ENCODE measurements at places on chromosomes 5 and 9. TPM values are rescaled to one million over a fixed set of nuclear protein-coding genes. Genes with fewer than 3 reads are reported as not detected.
A peak's percentile ranks its signal among the peaks of the same experiment; 100 is the strongest.

GRCh38 chr5:125778791-125779190 is 644.4 kb upstream of the GRAMD2B start:
- no peaks in the 10 kb centered on the region for H3K4me1 ChIP-seq
- H3K27me3 ChIP-seq = no peaks in the 10 kb centered on the region
- H3K4me3 ChIP-seq = no peak overlapping the region
- H3K36me3 ChIP-seq = no peaks in the 10 kb centered on the region

GRCh38 chr9:110531776-110532175 is 47.8 kb downstream of the SVEP1 start:
- no peaks in the 10 kb centered on the region for H3K36me3 ChIP-seq
- H3K27ac ChIP-seq = no peak overlapping the region
- H3K4me3 ChIP-seq = no peak overlapping the region
- DNase-seq = no peak
- no peaks in the 10 kb centered on the region for H3K4me1 ChIP-seq
- no peaks in the 10 kb centered on the region for H3K27me3 ChIP-seq

- H3K27me3 ChIP-seq = no peaks in the 10 kb centered on the region
- DNase-seq = no peak
- H3K4me1 ChIP-seq = no peaks in the 10 kb centered on the region
- no peak overlapping the region for H3K27ac ChIP-seq
- no peak overlapping the region for H3K4me3 ChIP-seq
Observed at GRCh38 chr9:13020146-13021040, 245.6 kb downstream of the LURAP1L start.

DNA sequence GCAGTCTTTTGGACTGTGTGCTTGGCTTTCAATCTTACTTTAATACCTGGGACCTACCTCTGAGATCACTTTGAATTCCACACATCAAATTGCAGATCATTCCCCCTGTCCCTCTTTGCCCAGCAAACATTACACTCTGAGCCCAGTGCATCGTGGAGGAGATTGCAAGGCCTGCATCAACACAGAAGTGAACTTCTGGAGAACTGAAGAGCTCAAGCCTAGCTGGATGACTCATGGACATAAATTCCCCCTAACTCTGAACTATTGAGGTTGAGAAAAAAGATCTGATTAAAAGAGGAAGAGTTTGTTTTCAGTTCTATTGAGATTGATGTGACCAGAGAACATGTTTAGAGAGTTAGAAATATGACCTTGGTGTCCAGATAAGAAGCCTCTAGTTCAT is 316.0 kb upstream of the DMAC1 start:
- no peak overlapping the region for H3K27ac ChIP-seq
- H3K36me3 ChIP-seq = no peaks in the 10 kb centered on the region
- H3K4me3 ChIP-seq = no peak overlapping the region
- no peaks in the 10 kb centered on the region for H3K4me1 ChIP-seq

DNA sequence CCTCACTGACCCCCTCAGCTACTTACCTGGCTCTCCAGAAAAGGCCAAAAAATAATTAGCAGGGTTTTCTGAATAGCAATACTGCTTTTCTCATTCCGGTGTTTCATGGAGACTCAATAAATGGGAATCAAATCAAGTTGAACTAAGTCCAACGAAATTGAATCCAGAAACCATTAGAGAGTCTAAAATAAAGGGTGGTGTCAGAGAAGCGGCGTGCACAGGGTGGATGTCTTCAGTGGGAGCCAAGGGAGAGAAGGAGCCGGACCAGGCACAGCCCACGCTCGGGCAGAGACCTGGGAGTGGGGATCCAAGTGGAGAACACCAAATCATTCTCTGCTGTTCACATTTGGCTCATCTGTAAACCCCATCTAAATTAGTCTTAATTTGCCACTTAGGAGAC is 40.2 kb upstream of the WWC1 start:
- peaks cover 12% of the 10 kb centered on the region for H3K4me1 ChIP-seq
- H3K27ac ChIP-seq = no peak overlapping the region
- H3K4me3 ChIP-seq = no peak overlapping the region
- DNase-seq = no peak
- H3K27me3 ChIP-seq = no peaks in the 10 kb centered on the region

- peaks cover 50% of the 10 kb centered on the region for H3K27me3 ChIP-seq
- H3K4me3 ChIP-seq = peak overlapping the region; percentile 4
- H3K36me3 ChIP-seq = no peaks in the 10 kb centered on the region
- DNase-seq = no peak
- H3K27ac ChIP-seq = no peak overlapping the region
Observed at GRCh38 chr5:80569086-80569960, 757 bp downstream of the ANKRD34B start.

- no peak overlapping the region for H3K27ac ChIP-seq
- H3K4me1 ChIP-seq = no peaks in the 10 kb centered on the region
- no peaks in the 10 kb centered on the region for H3K36me3 ChIP-seq
- DNase-seq = peak; percentile 74
- no peaks in the 10 kb centered on the region for H3K27me3 ChIP-seq
- no peak overlapping the region for H3K4me3 ChIP-seq
Observed at GRCh38 chr9:7117676-7118561, 360.1 kb downstream of the KDM4C start.

DNA sequence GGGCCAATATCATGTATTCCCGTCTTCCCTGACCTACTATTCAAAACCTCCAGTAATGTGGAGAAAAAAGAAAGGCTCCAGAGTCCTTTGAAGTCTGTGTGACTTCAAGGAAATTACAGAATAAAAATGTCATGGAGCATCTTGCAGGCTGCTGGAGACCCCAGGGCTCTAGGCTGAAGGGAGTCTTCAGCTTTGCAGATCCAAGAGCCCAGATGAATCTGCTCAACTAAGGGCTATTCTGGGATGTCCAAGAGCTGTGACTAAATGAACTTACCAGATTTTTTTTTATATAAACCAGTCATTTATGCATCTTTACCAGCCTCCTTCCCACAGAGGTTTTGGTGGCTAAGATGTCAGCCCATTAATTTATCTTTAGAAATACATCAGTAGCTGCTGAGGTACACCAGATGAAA is 167.3 kb downstream of the MUSK start:
- DNase-seq = no peak
- no peaks in the 10 kb centered on the region for H3K4me1 ChIP-seq
- no peak overlapping the region for H3K27ac ChIP-seq
- H3K27me3 ChIP-seq = no peaks in the 10 kb centered on the region

DNA sequence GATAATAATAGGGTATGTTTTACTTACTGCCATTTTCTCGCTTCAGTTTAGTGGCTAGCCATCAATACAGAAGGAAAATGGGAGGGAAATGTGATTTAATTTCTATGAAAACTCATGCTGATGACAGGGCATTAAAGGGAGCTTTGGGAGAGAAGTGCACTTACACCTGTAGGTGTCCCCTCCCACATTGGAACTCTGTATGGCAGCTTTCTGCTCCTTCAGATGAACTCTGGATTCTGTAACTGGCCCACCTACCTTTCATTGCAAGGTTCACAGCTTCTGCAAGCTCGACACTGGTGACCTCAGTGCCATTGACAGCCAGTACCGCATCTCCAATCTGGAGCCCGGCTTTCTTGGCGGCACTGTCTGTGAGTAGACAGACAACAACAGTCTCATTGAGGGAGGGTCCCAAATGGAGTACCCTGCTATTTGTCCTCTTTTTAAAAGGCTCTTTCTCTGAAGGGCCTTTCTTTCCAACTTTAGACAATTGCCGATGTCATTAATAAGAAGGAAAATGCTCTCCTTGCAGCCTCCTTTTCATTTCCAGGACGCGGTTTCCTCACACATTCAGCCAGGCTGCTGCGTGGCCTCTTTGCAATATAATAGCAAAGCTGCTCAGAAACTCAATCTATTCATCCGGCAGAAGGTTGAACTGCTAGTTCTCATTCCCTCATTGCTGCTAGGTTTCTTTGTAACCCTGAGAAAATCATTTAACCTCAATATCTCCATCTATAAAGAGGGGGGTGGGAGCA is 63.6 kb downstream of the NUDT12 start:
- H3K4me3 ChIP-seq = no peak overlapping the region
- H3K36me3 ChIP-seq = no peaks in the 10 kb centered on the region
- peak; percentile 43 for DNase-seq

- no peak overlapping the region for H3K27ac ChIP-seq
- no peak for DNase-seq
- H3K36me3 ChIP-seq = peaks cover 3% of the 10 kb centered on the region
- H3K27me3 ChIP-seq = no peaks in the 10 kb centered on the region
- H3K4me1 ChIP-seq = no peaks in the 10 kb centered on the region
Observed at GRCh38 chr5:78447775-78448424, 87.5 kb downstream of the SCAMP1 start.

DNA sequence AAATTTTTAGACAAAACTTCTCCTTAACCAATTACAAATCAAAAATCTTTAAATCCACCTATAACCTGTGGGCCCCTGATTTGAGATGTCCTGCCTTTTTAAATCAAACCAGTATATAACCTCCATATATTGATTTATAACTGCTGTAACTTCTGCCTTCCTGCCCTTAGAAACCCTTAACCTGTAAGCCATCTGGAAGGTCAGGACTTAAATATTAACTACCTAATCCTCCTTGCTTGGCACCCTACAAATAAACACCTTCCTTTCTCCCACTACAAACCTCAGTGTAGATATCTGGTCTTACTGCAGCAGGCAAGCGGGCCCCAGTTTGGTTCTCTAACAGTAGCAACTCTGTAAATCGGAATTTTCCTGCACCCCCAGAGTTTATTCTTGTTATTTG is 83.9 kb downstream of the MTREX start:
- no peak overlapping the region for H3K4me3 ChIP-seq
- no peak for DNase-seq
- no peak overlapping the region for H3K27ac ChIP-seq
- peaks cover 12% of the 10 kb centered on the region for H3K36me3 ChIP-seq

DNA sequence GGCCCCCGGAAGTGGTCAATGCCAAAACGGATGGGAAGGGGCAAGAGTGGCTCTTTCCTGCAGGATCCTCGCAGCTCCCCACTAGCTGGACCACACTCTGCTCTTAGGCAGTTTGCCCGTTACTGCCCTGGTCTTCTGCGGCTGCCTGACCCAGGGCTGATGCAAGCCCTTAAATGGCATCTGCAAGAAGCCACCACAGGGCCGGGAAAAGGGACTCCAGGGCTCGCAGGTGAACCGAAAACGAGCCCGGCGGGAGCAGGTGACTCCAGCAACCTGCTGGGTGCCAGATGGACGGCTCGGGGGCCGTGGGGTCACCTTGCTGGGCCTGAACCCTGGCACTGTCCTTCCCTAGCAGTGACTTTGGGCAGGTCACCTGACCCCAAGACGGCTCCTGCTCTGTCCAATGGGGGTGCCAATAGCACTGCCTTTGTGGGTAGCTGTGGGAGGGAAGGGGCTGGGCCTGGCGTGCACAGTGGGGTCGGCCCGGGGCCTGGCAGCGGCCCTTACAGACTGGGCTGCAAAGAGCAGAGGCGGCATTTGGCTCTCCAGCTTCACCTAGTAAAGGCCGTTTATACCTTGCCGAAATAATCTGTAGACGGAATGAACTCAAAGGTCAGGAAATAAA is 1.3 kb downstream of the TMEM250 start:
- peaks cover 52% of the 10 kb centered on the region for H3K36me3 ChIP-seq
- no peak overlapping the region for H3K27ac ChIP-seq
- peaks cover 29% of the 10 kb centered on the region for H3K4me1 ChIP-seq

DNA sequence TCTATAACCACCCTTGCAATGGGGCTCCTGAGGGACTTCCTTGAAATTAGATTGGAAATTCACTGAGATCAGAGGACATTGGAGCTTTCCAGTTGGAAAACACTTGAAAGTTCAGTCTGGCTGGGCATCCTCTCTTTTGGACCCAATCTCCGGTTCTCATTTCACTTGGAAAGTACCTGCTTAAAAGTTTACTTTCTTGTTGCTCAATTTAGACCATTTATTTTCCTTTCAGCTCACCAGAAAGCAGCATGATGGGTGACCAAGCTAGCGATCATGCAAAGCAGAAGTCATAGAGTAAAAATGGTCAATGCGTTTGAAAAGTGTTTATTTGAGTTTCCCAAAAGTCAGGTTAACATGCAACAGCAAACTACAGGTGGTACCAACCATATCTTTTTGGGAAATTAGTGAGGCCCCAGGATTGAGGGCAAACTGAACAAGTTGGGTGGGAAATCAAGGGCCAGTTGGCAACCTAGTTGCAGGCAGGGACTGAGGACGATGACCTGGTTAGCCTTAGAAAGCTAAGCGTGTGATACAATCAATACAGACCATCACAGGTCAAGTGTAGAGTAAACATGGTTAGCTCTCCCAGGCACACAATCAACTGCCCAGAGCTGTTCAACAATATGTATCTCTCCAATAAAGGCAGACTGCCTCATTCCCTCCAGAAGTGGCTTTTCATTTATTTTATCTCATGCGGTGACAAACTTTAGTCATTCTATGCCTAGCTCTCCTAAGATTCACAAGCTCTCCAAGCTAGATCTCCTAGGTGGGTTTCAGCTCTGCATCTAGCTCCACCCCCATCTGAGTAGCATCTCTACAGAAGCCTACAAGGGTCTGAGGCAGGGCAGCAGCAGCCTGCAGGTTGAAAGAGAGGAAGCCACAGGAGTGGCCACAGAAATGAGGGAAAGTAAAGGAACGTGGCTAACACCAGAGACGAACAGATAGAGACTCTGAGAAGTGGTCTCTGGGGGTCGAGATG is 136.9 kb downstream of the UGCG start:
- H3K27ac ChIP-seq = no peak overlapping the region
- H3K36me3 ChIP-seq = peaks cover 5% of the 10 kb centered on the region
- H3K4me1 ChIP-seq = no peaks in the 10 kb centered on the region
- H3K27me3 ChIP-seq = no peaks in the 10 kb centered on the region
- no peak for DNase-seq

GRCh38 chr5:92560698-92561401 is 1020.2 kb downstream of the NR2F1-AS1 start:
- no peaks in the 10 kb centered on the region for H3K36me3 ChIP-seq
- no peak overlapping the region for H3K4me3 ChIP-seq
- peak; percentile 66 for DNase-seq
- H3K27ac ChIP-seq = peak overlapping the region; percentile 80

DNA sequence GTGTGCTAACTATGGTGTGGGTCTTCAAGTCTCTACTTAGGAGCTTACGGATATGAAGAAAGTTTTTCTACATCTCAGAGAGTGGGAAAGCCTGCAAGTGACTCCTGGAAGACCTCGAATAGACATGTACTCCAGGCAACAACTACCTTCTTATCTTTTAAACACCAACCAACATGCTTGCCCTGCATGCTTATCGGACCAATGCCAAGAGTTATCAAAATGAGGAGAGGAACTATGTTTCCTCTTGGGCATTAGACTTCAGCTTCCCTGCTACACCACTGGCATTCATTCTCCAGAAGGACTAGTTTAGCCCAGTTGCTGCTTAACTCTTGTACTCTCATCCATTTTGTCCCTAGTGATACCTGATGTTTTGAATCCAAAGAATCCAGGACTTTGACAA is 74.7 kb upstream of the MAN2A1 start:
- H3K36me3 ChIP-seq = no peaks in the 10 kb centered on the region
- no peak overlapping the region for H3K27ac ChIP-seq
- peaks cover 3% of the 10 kb centered on the region for H3K4me1 ChIP-seq
- no peaks in the 10 kb centered on the region for H3K27me3 ChIP-seq
- H3K4me3 ChIP-seq = no peak overlapping the region

GRCh38 chr5:155728857-155729683 is 597.9 kb upstream of the SGCD start:
- peak overlapping the region; percentile 59 for H3K4me3 ChIP-seq
- peaks cover 35% of the 10 kb centered on the region for H3K27me3 ChIP-seq
- H3K36me3 ChIP-seq = no peaks in the 10 kb centered on the region
- H3K27ac ChIP-seq = peak overlapping the region; percentile 75
- H3K4me1 ChIP-seq = peaks cover 34% of the 10 kb centered on the region

The FOXD4L5 gene
- 0.40 TPM for total RNA-seq

The SLC36A3 gene
- total RNA-seq = not detected

The POU5F2 gene
- total RNA-seq = 1.5 TPM

The CTXN3 gene
- 21.4 TPM for total RNA-seq

The PAX5 gene
- total RNA-seq = 0.89 TPM

The FRRS1L gene
- total RNA-seq = 19.7 TPM

The RASEF gene
- 3.3 TPM for total RNA-seq

The ZNG1E gene
- total RNA-seq = 39.7 TPM

The CREB3 gene
- total RNA-seq = 29.6 TPM

The PCSK1 gene
- total RNA-seq = 65.5 TPM
